Hematopoietic multipotent progenitor cell treated with erythropoietin and hydrocortisone succinate and interleukin-3 and kit ligand, for 6 days (in vitro differentiated cells): ENCODE measurements at places on chromosomes 1 and 21.

GRCh38 chr1:205936846-205937586 is 6.2 kb downstream of the SLC26A9 start:
- DNase-seq, result no peak

DNA sequence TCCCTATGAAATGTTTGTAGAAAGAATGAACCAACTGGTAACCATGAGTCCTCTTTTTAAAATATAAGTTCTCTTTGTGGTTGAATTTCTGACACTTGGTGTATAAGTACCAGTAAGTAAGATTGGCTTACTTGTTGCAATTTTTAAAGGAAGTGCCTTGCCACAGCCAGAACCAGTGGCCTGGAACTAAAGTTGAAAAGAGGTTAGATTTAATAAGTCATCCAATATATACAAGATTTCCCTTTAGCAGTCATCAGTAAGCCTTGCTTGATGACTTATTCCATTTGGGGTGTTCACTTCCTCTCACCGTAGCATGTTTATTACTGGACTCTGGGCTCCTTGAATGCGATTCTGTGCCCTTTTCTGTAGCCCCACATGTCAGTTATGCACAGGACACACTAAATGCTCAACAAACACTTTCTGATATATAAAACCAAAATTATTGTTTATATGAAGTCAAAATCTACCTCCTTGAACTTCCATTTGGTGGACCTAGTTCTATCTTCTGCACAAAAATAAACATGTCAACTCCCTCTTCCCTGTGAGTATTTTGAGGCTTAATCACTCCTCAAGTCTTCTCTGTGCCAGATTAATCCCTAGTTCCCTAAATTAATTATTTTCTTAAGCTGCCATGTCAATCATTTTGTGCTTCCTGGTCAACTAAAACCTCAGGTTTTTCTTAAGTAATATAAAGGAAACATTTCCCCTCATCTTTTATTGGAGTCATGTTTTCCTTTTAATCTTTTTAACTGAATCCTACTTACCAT is 218.1 kb downstream of the ST6GALNAC3 start:
- no peak for DNase-seq

DNA sequence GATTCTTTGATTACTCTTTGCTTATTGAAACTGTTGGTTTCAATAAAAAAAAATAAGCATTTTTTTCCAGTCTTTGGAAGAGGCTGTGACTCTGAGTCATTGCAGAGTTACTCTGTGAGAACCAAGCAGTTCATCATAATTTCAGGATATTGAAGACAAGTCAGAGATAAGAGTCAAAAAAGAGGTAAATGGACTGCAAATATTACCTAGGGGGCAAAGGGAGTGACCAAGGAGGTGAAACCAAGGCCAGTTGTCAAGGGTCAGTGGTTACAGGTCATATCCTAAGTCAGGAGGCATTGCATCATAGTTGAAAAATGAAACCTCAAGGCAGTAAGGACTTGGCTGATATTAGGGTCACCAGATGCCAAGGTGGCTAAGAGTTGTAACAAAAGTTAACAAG is 597.1 kb upstream of the USP24 start:
- no peak for DNase-seq

- DNase-seq, result no peak
Observed at GRCh38 chr1:8706291-8706690, 111.1 kb downstream of the RERE start.

DNA sequence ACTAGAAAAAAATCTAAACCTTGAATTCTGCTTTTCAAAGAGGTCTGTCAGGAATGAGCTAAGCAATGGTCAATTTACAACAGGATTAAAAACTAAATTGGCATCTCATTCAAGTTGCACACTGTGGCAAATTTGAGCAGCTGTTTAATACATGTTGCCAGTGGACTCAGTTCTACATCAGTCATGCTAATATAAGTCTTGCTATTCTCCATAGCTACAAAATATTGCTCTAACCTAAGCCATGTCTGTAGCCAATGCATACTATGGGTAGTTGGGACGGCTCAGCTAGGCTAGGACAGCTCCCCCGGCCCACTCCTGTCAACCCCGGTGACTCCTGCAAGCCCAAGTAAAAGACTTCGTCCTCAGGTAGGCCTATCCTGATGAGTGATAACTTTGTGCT is 10.9 kb upstream of the VAV3 start:
- DNase-seq, result no peak

GRCh38 chr1:226121587-226122400 is 59.3 kb downstream of the H3-3A start:
- DNase-seq, result peak; percentile 76

- peak; percentile 18 for DNase-seq
Observed at GRCh38 chr1:215992620-215993019, 425.5 kb downstream of the KCTD3 start.
